ENCODE measurements at places on chromosomes 7 and 10. TPM values are rescaled to one million over a fixed set of nuclear protein-coding genes. Genes with fewer than 3 reads are reported as not detected.

NME8 gene
- total RNA-seq, result not detected

FAM24B gene
- 15.2 TPM for total RNA-seq

VIM gene
- total RNA-seq, result 1,928 TPM

SGCE gene
- total RNA-seq, result 53.6 TPM

MLXIPL gene
- total RNA-seq, result 1.2 TPM

DYDC2 gene
- 0.07 TPM for total RNA-seq

GBX1 gene
- total RNA-seq, result not detected

FKBP6 gene
- total RNA-seq, result not detected

LEP gene
- not detected for total RNA-seq

SORBS1 gene
- total RNA-seq, result 0.47 TPM

Measured in A549 treated with CORT108297 at 1 μM for 4 hours (cell line).